Naive thymus-derived CD8-positive, alpha-beta T cell (primary cell): ENCODE measurements at places on chromosomes 3 and 15.

GRCh38 chr15:33778852-33779251 is 189.4 kb upstream of the CHRM5 start:
- no peak for DNase-seq

- DNase-seq, result peak; percentile 52
Observed at GRCh38 chr3:17412950-17413530, 329.4 kb downstream of the TBC1D5 start.

DNA sequence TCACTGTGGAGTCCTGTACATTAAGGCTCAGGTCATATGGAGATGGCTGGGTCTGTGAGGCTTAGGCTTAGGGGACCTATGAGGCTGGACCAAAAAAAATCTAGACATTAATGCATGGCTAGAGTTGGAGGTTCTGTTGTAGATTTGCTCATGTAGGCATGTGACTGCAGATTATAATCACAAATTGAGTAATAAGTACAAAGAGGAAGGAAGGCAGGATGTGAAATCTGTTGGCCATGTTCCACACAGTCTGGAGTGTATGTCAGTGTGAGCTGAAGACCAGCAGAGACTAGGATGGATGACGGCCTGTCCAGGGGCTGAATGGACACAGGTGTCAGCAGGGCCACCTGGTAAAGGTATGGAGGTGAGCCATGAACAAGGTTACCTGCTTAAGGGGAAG is at the start of gene ST3GAL6:
ST3GAL6 (plus strand) TSS at position 265 of the 400 bp plus-strand sequence. CDS start 5,101 bp downstream, outside the sequence.
- DNase-seq, result no peak

DNA sequence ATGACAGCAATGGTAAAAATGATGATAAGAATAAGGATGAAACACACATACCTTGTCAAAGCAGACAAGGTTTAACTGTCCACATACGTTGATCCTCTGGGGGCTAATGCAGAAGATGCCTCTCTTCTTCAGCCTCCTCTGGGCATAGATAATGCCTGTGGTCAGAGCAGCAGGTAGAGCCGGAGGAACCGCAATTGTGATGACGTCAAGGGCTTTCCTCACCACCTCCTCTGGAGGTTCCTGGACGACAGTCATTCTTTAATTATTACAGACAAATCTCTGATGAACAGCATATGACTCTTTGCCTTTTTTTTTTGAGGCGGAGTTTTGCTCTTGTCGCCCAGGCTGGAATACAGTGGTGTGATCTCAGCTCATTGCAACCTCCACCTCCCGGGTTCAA is 86.3 kb upstream of the ATP13A5 start:
- no peak for DNase-seq

DNA sequence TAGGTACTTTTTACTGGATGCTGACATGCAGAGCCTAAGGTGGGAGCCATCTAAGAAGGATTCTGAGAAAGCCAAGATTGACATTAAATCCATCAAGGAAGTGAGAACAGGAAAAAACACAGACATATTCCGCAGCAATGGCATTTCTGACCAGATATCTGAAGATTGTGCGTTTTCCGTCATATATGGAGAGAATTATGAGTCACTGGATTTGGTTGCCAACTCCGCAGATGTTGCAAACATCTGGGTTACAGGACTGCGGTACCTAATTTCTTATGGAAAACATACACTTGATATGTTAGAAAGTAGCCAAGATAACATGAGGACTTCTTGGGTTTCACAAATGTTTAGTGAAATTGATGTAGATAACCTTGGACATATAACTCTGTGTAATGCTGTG is 125.1 kb downstream of the PLCL2 start:
- no peak for DNase-seq

GRCh38 chr15:75891895-75892294 is 11.8 kb upstream of the FBXO22 start:
- no peak for DNase-seq

GRCh38 chr3:51673181-51673801 is 2.2 kb downstream of the TEX264 start:
- DNase-seq, result no peak

GRCh38 chr3:120081719-120082118 is 12.5 kb downstream of the GSK3B start:
- no peak for DNase-seq

DNA sequence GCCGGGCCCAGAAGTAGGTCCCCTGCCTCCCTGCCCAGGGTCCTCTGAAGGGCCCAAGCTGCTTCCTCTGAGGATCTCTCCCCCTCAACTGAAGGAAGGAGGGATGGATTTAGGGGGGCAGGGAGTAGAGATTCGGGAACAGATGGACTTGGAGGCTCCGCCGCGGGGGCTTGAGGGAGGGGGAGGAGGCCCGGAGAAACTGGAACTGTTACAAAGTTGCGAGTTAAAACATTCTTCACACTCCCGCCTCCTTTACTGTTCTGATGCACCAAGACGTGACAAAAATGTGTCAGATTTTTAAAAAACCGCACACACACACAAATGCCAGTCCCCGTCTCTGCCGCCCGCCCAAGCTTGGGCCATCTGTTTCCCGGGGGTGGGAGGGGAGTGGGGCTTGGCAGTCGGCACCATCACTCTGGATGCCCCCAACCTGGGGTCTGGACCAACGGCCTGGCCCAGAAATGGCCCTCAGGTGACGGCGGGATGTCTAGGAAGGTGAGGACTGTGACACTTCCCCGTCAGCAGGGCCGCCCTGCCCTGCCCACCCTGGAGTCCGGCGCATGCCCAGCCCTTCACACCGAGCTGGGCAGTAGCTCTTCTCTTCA is 25.0 kb upstream of the LINGO1 start:
- no peak for DNase-seq
